ENCODE measurements at places on chromosomes 13 and 19. TPM values are rescaled to one million over a fixed set of nuclear protein-coding genes. Genes with fewer than 3 reads are reported as not detected.

TEX29 gene
- polyA plus RNA-seq: not detected

TMC4 gene
- polyA plus RNA-seq: 33.2 TPM

FFAR2 gene
- polyA plus RNA-seq: 0.86 TPM

B3GNT8 gene
- polyA plus RNA-seq: 2.9 TPM

ARL11 gene
- polyA plus RNA-seq: 0.49 TPM

OR2Z1 gene
- polyA plus RNA-seq: not detected

PABPC3 gene
- 1.1 TPM for polyA plus RNA-seq

ADGRE3 gene
- not detected for polyA plus RNA-seq

HSD17B14 gene
- polyA plus RNA-seq: 24.0 TPM

MAP2K7 gene
- polyA plus RNA-seq: 27.5 TPM

LILRB3 gene
- polyA plus RNA-seq: 1.00 TPM

SYNGR4 gene
- polyA plus RNA-seq: 0.67 TPM

F7 gene
- 4.5 TPM for polyA plus RNA-seq

DPRX gene
- not detected for polyA plus RNA-seq

CEACAM6 gene
- 0.24 TPM for polyA plus RNA-seq

KRTDAP gene
- polyA plus RNA-seq: not detected

CEACAM8 gene
- not detected for polyA plus RNA-seq

NLRP5 gene
- polyA plus RNA-seq: not detected

ZNF558 gene
- 45.8 TPM for polyA plus RNA-seq

ZNF763 gene
- polyA plus RNA-seq: 10.3 TPM

RPS28 gene
- 320 TPM for polyA plus RNA-seq

ELSPBP1 gene
- not detected for polyA plus RNA-seq

FBXW9 gene
- 14.3 TPM for polyA plus RNA-seq

TSKS gene
- 0.15 TPM for polyA plus RNA-seq

KLC3 gene
- polyA plus RNA-seq: 0.97 TPM

GSX1 gene
- polyA plus RNA-seq: not detected

LRRC25 gene
- 0.85 TPM for polyA plus RNA-seq

FPR2 gene
- 0.21 TPM for polyA plus RNA-seq

DIAPH3 gene
- 14.0 TPM for polyA plus RNA-seq

HTR2A gene
- 1.1 TPM for polyA plus RNA-seq

DMWD gene
- polyA plus RNA-seq: 25.8 TPM

TGFBR3L gene
- 0.32 TPM for polyA plus RNA-seq

CYP2F1 gene
- polyA plus RNA-seq: not detected

OR7D2 gene
- 0.06 TPM for polyA plus RNA-seq

HAUS8 gene
- 11.9 TPM for polyA plus RNA-seq

ZNF582 gene
- polyA plus RNA-seq: 9.0 TPM

GPR18 gene
- polyA plus RNA-seq: 0.20 TPM

CBLC gene
- polyA plus RNA-seq: 3.9 TPM

All from right renal cortex interstitium (tissue), 3 donors.